COR-L47 (cell line): ENCODE measurements at places on chromosomes 16 and 17.
A peak's percentile ranks its signal among the peaks of the same experiment; 100 is the strongest.

DNA sequence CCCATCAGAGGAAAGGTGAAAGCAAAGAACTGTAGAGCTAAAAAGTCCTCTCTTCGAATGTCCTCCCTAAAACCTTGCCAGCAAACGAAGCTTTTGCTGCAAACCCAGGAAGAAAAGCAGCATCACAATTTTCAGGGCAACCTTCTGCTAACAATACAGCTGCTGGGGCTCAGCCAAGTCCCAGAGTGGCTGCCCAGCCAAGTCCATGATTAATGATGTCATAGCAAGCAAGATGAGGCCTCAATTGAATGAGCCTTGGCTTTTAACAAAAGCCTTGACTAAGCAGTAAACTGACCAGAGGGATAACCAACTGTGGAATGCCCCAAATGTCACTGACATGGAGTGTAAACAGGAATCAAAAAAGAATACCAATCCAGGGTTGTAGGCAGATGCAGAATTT lies 342.7 kb downstream of the PMP22 start:
- no peak for DNase-seq

DNA sequence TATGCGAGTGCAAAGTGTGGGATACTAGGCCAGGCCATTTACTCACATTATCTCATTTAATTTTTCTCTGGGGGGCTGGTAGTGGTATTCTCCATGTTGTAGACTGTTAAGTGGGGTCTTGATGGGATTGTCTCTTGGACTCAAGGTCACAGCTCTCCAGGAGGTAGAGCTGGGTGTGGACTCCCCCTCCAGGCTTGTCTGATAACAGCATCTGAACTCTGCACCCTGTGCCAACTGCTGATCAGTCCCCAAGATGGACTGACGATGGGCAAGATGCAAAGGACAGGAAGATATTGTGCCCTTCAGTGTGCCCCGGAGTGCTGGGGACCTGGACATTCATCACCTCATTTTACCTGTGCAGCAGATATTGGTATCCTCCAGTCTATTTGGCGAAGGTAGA lies 147.8 kb downstream of the MSI2 start:
- no peak for DNase-seq

- DNase-seq: no peak
These were observed 1.7 kb upstream of the IL17C start for GRCh38 chr16:88636488-88637265.

DNA sequence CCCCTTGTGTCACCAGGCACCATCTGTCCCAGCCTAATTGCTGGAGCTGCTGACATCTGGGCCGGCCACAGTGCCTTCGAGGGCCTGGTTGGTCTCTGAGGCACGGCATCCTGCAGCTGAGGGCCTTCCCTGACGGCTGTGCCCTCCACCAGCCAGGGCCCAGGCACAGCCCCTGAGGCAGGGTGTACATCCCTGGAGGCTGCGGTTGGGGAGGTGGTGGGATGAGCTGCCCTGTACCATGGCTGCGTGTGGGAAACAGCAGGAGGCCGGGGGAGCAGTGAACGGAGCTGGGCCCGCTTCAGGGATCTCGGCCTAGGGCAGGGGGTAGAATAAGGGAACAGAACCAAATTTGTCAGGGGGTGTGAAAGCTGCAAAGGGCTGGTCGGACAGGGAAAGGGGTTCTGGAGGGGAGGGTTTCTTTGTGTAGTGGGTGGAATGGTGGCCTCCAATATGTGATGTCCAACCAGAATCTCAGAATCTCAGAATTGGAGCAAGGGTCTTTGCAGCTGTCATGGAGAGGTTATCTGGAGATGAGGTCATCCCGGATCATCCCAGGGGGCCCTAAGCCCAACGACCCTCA lies 10.0 kb upstream of the SLC38A10 start:
- DNase-seq: no peak

DNA sequence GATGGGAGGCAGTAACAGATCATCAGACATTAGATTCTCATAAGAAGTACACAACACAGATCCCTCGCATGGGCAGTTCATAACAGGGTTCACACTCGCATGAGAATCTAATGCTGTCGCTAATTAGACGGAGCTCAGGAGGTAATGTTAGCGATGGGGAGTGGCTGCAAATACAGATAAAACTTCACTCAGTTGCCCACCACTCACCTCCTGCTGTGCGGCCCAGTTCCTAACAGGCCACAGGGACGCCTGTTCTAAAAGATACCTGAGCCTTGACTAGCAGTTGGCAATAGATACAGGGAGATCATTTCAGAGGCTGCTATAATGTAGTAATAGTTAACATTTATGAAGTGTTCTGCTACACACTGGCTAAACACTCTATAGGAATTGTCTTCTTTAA lies 4.9 kb downstream of the PTRH2 start:
- no peak for DNase-seq

DNA sequence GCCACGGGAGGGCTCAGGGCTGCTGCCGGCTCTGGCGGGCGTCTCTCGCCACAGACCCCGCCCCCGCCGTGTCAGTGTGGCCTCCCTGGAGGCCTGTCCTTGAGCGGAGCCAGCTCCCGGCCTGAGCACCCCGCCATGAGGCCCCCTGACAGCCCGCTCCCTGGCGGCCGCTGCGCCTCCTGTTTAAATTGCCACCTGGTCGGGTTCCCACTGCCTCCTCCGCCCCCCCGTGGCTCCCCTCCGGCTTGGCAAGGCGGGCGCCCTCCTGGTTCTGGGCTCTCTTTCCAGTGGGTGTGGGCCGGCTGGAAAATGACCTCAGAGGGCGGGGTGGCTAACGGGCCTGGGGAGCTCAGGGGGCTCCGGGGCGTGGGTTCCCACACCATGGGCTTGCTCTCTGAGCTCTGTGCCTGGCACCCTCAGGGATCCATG lies 42.1 kb upstream of the SSTR5 start:
- no peak for DNase-seq

GRCh38 chr17:69057280-69057679 lies 3.4 kb downstream of the ABCA9 start:
- DNase-seq: no peak

- no peak for DNase-seq
These were observed 2.0 kb upstream of the CACNA1G start for GRCh38 chr17:50558581-50558940.

GRCh38 chr17:59870482-59870881 lies 22.3 kb downstream of the TUBD1 start:
- no peak for DNase-seq

- no peak for DNase-seq
These were observed 18.3 kb upstream of the ZFPM1 start for GRCh38 chr16:88434746-88435145.

DNA sequence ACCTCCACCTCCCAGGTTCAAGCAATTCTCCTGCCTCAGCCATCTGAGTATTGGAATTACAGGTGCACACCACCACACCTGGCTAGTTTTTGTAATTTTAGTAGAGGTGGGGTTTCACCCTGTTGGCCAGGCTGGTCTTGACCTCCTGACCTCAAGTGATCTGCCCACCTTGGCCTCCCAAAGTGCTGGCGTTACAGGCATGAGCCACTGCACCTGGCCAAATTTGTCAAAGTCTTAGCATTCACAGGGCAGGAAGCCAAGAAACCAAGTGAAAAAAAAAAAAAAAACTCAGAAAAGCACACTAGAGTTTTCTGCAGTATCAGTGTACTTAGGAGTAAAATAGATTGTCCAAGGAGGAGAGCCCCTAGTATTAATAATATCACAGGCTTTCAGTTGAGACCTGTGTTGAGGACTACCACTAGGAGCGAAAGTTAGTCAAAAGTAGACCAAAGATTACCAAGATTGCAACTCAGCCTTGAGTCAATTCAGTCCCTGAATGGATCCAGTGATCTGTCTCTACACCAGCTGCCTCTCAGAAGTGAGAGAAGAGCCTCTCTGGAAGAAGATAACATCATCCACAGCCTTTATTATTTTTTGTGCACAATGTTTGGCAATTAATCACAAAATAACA lies 159.7 kb downstream of the CEP112 start:
- DNase-seq: no peak

DNA sequence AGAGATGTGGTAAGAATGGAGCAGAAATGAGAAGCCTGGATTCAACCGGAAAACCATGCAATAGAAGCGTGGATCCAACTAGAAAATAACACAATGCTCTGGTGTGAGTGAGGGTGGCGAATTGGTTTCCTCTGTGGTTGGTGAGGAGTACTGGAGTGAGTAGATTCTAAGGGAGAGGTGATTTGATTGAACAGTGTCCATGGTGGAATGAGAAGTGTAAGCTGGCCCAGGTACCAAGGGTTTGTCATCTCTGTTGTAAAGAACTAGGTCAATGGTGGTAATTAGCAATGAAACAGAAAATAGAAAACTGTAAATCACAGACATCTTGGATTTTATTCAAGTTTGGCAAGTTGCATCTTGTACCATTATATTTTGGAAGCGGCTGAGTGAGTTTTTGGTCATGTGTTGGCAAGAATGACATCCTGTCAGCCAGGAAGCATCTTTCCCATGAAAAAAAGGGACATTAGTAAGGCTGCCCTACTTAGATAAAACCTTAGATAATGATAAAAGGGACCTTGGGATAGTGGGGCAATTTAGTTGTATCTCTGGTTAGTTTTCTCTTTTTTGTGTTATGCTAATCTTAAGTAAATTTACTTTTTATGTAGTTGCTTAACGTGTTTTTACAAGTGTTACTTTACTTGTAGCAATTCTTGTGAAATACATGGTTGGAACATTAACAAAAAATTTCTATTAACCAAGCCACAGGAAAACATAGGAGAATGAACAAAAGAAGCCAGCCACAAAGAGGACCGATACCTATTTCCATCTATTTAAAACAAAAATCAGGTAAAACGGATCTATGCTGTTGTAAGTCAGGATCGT lies 20.9 kb downstream of the HSD17B2 start:
- no peak for DNase-seq

DNA sequence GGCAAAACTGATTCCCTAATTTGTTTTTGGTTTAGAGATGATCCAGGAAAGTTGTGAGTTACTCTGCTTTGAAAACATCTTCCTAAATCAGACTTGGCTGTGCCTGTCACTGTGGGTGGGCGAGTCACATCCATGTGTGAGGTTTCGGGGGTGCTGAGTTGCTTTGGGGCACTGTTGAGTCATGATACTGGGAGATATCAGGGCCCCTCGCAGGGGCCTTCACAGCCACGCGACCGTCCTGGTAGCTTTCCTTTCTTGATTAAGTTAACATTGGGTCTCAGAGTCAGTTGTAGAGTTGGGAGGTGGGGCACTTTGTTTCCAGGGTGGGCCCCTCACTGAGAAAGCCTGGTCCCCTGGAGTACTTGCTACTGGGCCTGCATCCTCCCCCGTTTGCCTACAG lies 58.3 kb upstream of the LGALS9 start:
- DNase-seq: no peak

DNA sequence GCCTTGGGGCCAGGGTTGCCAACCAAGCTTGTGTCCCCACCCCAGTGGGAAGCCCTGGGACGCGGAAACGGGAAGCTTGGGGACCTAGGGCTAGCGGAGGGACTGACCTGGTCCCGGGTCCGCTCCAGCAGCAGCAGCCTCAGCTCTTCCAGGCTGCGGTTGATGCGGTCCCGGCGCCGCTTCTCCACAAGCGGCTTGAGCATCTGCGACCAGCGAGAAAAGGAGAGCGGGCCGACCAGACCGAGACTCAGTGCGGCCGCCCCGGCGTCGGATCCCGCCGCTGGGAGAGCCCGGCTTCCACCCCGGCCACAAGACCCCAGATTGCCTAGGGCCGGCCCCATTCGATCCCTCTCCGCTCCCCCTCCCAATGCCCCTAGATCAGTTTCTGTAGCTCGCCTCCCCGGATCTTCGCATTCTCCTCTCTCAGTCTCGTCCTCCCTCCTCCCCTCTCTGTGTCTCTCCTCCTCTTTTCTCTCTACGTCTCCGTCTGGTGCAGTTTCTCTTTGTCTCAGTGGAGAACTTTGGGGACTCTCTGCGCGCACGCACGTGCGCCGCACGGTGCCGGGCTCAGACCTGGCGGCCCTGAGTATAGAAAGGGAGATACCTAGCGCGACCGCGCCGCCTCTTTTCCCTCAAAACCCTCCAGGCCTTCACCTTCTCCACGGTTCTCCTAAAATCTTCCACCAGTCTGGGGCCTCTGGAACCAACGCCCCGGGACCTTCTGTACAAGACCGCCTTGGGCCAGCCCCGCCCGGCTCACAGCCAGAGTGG lies 797 bp downstream of the HES7 start:
- no peak for DNase-seq

GRCh38 chr16:12228602-12229499 lies 252.3 kb downstream of the SNX29 start:
- peak; percentile 24 for DNase-seq

GRCh38 chr17:74654742-74655141 lies 31.2 kb upstream of the CD300E start:
- no peak for DNase-seq

DNA sequence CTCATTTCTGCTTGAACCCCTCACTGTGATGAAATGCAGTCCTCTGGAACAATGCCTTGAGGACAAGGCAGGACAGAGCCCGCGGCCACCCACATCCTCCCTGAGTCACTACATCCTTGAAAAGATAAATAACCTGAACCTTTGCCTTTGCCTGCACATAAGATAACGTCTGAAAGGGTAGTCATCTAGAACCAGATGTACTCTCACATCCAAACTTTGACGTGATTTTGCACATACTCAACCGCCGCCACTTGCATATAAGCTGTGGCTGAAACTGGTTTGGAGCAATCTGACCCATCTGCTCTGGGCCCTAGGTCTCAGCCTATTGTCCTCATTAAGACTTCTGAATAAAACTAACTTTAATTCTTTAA lies 252.1 kb downstream of the PHKB start:
- DNase-seq: no peak

GRCh38 chr17:64574646-64575045 lies 67.9 kb downstream of the CEP95 start:
- no peak for DNase-seq

- DNase-seq: no peak
These were observed 28.6 kb downstream of the PKD1L3 start for GRCh38 chr16:71971571-71971970.

DNA sequence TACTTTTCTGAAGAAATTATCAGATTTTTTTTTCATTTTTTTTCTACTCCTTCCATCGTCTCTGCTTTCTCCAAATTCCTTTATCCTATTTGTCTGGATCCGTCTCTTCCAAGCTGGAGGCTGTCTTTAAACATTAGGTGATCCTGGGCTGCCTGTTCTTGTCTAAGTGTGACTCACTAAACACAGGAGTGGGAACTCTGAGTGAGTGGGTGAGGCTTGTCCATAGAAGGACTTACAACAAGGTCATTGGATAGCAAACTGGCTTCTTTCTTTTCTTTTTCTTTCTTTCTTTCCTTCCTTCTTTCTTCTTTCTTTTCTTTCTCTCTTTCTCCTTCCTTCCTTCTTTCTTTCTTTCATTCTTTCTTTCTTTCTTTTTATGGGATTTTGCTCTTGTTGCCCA lies 18.2 kb downstream of the ALOX15 start:
- DNase-seq: no peak
